Caki2 (cell line): ENCODE measurements at places on chromosomes 1 and 21. TPM values are rescaled to one million over a fixed set of nuclear protein-coding genes. Genes with fewer than 3 reads are reported as not detected.

DNA sequence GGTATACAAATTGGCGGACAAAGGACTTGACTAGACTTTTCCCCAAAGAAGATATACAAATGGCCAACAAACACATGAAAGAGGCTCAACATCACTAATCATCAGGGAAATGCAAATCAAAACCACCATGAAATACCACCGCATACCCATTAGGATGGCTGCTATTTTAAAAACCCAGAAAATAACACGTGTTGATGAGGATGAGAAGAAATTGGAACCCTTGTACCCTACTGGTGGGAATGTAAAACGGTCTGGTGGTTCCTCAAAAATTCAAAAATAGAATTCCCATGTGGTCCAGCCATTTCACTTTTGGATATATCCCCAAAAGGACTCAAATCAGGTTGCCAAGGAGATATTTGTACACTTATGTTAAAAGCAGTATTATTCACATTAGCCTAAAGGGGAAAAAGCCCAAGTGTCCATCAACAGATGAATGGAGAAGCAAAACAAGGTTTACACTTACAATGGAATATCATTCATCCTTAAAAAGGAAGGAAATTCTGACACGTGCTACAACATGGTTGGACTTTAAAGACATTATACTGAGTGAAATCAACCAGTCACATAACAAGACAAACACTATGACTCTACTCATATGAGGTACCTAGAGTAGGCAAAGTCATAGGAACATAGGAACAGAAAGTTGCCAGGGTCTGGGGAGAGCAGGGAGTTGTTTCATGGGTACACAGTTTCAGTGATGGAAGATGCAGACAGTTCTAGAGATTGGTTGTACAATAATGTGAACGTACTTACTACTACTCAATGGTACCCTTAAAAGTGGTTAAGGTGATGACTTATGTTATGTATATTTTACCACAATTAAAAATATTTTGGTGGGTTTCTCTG, 17.0 kb downstream of the CD34 start:
- no peak for DNase-seq

DNA sequence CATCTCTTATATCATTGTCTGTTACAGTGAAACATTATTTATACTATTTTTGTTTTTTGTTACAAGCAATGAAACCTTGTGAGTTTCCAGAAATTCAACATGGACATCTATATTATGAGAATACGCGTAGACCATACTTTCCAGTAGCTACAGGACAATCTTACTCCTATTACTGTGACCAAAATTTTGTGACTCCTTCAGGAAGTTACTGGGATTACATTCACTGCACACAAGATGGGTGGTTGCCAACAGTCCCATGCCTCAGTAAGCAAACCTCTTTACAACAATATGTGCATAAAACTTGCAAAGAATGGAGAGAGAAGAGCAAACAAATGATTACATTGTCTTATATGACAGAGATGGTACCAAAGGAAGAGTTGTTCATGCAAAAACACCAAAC, 22.4 kb downstream of the CFHR4 start:
- no peak for DNase-seq

DNA sequence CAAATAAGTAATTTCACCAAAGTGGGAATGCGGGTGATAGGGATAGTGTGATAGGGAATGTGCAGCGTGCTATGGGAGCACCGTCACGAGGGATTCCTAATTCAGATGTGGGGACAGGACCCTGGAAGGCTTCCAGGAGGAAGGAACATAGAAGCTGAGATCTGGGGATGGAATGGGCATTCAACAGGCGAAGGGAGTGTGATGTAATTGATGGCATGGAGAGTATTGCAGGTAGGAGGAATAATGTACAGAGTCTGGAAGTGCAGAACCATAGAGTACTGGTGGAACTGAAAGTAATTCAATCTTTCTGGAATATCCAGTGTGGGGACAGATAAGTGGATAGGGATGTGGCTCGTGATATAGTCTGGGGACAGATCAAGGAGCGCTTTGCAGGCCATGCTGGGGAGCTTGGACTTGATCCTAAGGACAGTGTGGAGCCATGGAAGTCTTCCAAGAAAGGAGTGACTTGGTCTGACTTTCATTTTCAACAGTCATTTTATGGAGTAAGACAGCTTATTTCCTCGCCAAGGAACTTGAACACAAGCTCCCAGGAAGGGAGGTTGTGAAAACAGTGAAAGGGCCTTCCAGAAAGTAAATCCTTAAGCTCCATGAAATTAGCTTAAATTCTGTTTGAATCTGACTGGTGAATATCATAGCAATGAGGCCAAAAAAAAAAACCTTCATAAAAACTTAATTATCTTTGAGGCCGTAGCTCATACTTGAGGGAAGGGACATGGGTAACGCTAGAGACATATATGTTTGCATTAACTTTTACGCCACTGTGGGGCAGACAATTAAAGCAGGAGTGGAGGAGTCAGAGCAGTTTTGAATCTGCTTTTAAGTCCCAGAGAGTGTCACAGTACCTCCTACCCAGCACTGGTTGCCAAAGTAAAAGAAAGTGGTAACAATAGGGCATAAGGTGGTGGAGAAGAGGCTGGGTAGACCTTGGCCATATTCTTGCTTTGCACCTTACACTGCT, 55.8 kb downstream of the ROR1 start:
- no peak for DNase-seq

Gene RBBP5
- 30.4 and 31.1 TPM in 2 replicates for total RNA-seq

- no peak for DNase-seq
Measured at GRCh38 chr1:2415801-2416208, 3.4 kb upstream of the PEX10 start.
